Stimulated activated CD4-positive, alpha-beta T cell treated with anti-CD3 and anti-CD28 coated beads, Interleukin-1b, Interleukin-23, amount 100 ng/mL, for 24 hours (primary cell): ENCODE measurements at places on chromosomes 13 and 19.

GRCh38 chr19:48113190-48113917 is 2.7 kb upstream of the PLA2G4C start:
- DNase-seq: no peak

DNA sequence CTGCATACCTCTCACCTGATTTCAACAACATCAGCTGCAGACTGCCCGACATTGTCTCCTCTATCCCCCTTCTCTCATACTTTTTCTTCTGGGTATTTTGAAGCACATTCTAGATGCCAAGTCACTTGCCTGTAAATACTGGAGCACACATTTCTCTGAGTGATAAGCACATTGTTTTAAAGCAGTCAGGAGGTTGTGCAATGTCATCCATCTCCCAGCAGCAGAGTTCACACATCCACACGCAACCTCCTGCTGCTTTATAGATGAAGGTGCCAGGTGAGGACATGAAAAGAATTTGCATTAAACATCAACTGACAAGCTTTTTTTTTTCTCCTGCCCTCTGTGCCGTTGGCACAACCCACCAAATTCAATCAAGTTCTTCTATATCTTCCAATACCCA is 5.5 kb downstream of the UPK1A start:
- no peak for DNase-seq

DNA sequence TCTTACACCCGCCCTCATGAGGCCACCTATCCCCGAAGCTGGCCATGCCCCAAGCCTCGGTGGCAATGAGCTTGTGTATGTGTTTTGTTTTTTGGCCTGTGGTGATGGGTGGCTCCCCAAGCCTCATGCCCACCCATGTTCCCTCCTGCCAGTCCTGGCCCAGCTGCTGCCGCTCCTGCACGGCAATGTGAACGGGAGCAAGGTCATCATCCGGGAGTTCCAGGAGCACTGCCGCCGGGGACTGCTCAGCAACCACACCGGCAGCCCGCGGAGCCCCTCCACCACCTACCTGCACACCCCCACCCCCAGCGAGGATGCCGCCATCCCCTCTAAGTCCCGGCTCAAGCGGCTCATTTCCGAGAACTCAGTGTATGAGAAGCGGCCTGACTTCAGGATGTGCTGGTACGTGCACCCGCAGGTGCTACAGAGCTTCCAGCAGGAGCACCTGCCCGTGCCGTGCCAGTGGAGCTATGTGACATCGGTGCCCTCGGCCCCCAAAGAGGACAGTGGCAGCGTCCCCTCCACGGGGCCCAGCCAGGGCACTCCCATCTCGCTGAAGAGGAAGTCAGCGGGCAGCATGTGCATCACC is 24.6 kb downstream of the UBXN6 start:
- DNase-seq: no peak

DNA sequence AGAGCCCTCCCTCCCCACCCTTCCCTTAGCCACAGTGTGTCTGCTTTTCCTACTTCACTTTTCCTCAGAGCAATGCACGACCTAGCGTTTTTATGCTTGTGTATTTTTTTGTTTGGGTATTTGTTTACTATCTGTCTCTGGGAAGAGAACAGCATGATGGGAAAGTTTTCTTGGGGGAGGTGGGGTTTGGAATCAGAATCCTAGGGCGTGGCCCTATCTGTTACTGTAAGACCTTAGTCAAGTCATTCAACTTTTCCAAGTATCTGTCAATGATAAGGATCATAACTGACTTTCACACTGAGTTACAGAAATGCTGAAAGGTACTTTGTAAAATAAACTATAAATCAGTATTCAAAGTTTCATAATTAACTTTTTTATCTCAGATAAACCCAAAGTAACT is 146.3 kb upstream of the WASF3 start:
- DNase-seq: no peak

DNA sequence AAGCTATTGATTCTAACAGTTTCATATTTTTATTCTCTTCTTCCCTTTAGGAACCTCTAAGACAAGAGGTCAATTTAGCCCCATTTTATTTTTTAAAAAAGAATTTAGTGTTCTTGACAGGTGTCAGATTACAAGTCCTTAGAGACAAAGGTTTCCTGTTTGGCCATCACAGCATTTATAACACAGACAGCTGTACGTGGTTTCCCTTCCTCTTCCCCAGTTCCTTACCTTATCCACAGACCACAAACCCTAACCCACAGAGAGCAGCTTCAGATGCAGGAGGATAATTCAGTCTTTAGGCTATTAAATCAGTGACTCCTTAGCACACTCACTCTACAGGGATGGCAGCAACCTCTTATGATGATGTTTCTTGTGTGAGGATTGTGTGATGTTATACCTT is 1210.1 kb downstream of the DIAPH3 start:
- no peak for DNase-seq

GRCh38 chr19:11390933-11391680 is 7.0 kb upstream of the EPOR start:
- no peak for DNase-seq

DNA sequence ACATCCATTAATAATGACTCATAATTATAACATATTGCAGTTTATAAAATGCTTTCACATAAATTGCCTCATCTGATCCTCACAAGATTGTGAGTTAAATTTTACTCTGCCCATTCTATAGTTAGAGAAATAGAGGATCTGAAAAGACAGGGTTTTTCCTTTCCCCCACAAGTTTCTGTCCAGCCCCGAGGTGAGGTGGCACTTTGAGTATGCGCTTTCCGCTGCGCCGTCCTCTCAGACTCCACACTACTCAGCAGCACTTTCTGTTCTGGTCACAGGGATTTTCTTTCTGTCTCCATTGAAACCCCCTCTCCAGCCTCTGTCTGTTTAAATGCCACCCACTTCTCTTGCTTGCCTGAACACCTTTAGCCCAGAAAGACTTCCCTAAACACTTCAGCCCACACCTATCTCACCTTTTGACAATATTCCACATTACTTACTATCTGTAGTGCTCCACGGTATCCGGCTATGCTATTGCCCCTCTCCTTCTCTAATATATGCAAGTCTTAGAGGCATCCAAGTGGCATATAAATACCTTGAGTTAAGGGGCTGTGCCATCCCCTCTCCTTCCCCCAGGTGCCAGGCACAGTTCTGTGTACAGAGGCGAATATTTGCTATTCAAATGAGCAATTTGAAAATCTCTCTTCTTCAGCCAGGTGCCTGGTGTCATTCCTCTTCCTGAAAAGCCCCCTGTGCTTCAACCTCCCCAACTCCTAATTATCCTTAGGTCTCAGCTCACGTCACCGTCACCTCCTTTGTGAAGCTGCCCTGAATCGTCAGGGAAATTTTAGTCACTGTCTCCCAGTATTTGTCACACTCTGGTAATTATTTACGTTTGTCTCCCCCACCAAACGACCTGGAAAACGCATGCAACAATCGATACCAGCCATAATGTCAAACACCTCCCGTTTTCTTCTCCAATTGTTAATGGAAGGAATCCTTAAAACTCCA is 268.7 kb downstream of the NHLRC3 start:
- no peak for DNase-seq

DNA sequence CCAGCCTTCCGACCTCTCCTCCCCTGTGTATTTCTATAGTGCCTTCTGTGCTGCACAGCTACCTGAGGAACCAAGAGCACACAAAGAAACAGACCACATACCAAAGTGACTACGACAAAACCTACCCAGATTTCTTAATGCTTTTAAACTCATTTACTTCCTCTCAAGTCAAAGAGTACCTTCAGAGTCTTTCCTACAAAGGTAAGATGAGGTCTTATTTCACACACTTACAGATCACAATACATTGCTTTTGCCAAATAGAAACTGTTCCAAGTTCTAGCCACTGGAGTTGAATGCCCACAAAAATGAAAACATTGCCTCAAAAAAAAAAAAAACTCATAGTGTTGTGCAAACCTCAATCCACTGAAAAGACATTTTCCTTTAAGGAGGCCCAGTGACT is 36.4 kb downstream of the TEX26 start:
- no peak for DNase-seq

DNA sequence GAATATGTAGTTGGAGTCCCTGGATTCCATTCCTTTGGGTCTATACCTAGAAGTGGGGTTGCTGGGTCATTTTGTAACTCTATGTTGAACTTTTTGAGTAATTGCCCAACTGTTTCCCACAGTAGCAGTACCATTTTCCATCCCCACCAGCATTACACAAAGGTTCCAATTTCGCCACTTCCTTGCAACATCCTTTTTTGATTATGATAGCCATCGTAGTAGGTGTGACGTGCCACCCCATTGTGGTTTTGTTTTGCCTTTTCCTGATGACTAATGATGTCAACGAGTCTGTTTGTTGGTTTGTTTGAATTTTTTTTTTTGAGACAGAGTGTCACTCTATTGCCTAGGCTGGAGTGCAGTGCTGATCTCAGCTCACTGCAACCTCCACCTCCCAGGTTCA is 3.3 kb upstream of the PEX11G start:
- no peak for DNase-seq

DNA sequence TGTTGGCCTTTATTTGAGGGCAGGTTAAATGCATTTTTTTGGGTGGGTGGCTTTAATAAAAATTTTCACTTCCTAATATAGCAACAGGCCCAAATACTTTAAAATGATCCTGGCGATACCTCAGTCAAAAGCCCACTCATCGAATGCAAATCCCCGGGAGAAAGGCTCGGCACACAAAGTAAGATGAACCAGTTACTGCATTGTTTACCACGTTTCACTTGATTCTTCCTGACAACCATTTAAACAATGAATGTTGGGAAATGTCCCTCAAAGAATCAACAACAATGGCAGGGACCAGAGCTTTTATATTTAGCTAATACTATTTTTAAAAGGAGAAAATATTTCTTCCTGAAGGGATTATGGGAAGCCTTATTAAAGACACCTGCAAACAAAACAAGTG is 187.7 kb downstream of the ABCC4 start:
- DNase-seq: no peak

- DNase-seq: no peak
Measured at GRCh38 chr13:101584331-101584730, 131.9 kb downstream of the ITGBL1 start.

- DNase-seq: no peak
Measured at GRCh38 chr19:3682741-3683404, 17.4 kb downstream of the PIP5K1C start.

- DNase-seq: no peak
Measured at GRCh38 chr19:23527797-23528196, 132.5 kb upstream of the ZNF91 start.

- DNase-seq: no peak
Measured at GRCh38 chr19:18674616-18675015, 8.9 kb upstream of the CRTC1 start.

DNA sequence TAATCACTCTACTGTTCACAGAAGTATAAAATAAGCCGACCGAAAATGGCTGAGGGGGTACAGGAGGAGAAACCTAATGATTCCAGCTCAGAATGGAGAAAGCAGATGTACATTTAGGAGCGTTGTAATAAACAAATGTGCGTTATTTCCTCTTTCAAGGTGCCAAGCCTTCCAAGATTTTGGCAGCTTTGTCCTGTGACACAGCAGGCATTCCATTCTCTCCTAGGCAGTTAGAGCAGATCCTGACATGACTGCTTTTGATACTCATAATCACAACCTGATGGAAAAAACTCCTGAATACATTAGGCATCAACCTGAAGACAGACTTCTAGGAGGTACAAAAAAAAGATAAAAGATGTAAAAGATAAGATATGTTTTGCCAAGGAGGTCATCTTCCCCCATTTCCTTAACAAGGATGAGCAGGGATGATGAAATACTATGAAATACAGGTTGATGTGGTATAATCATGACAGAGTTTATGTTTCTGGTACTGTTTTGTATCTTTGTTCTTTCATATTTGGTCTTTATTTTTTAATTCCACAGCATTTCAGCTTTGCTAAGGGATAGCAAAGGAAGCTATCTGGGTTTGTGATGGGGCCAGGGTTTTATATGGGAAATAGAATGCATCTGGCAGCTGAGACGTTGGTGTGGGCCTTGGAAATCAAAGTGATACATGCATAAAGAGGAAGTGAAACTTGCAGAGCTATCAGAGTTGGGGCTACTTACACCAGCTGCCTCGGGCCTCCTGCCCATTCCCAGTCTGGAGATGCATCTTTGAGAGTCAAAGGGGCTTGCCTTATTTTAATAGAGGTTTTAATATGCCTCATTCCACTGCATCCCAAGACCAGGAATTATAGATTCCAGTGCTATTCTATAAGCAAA is 222.5 kb downstream of the OXGR1 start:
- no peak for DNase-seq

GRCh38 chr19:31908496-31909225 is 436.7 kb upstream of the ZNF507 start:
- DNase-seq: no peak

- DNase-seq: no peak
Measured at GRCh38 chr19:2140138-2140569, 11.2 kb downstream of the AP3D1 start.

GRCh38 chr19:39607021-39607420 is 4.7 kb downstream of the LGALS13 start:
- no peak for DNase-seq

DNA sequence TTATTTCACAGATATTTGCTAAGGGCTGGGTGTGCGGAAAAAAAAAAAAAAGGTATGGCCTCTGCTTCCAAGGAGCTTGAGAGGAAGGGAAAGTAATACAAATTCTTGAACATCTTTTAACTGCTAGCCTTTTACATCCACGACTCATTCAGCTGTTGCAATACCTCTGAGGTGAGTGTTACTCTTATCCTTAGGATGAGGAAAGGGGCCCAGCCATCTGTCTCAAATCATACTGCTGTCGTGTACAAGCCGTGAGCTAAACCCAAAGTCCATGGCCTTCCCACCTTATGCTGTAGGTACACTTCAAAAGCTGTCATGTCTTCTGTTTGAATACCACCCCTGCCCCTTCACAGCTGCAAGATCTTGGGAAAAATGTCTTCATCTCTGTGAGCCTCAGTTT is 146.8 kb downstream of the KCNRG start:
- DNase-seq: no peak

DNA sequence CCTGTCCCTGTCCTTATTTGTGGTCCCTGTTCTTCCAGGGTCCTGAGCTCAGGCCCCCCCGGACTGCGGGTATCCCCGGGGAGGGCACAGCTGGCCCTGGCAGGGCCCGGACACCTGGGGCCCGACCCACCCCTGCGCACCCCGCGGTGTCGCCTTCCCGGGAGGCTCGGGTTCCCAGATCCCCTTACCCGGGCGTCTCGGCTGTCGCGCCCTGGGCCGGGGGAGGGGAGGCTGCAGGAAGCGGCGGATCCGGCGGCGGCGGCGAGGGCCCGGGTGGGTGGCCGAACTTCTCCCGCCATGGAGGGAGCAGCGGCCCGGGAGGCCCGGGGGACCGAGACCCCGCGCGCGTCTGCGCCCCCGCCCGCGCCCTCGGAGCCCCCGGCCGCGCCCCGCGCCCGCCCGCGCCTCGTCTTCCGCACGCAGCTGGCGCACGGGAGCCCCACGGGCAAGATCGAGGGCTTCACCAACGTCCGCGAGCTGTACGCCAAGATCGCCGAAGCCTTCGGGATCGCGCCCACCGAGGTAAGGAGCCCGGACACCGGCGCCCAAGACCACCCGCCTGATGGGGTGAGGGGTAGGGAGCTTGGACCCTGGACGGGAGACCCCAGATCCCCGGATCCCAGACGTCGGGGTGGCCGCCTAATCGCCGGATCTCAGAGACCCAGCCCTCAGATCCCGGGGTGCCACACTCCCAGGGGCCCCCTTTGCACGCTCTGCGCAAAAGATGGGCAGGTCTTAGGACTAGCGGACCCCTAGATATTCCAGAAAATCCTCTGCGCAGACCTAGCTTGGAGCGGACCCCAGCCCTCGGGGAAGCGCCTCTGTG is at the start of gene GIPC3:
Gene GIPC3 (plus strand): TSS at position 178 of the 826 bp plus-strand sequence. CDS start 120 bp downstream, at position 298.
- no peak for DNase-seq
